ENCODE measurements at places on chromosomes 11 and 22.

GRCh38 chr22:43887391-43887790 is 4.4 kb downstream of the PNPLA5 start:
- no peak for DNase-seq

- peak; percentile 89 for DNase-seq
Measured at GRCh38 chr22:37686002-37686982, at the start of gene NOL12. NOL12 (plus strand) TSS chr22:37686343; CDS start chr22:37686393, 50 bp downstream.

DNA sequence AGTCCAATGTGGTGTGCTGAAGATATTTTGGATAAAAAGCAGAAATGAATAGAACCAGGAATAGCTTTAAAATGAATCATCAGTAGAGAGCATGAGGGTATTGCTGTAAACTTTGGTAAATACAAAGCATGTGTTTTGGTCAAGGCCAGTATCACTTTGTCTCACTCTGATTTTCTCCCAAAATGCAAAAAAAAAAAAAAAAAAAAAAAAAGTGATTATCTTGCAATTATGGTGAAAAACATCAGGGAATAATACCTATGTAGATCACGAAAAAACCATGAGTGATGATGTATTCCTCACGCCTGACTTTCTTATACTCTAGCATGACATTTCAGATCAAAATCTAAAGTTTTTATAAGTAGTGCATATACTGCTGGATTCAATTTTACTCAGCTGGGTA is 897.9 kb upstream of the FAT3 start:
- DNase-seq = no peak

GRCh38 chr11:118673361-118674081 is 5.9 kb downstream of the TREH start:
- no peak for DNase-seq

GRCh38 chr11:13465909-13466371 is 2.9 kb upstream of the BTBD10 start:
- peak; percentile 38 for DNase-seq

GRCh38 chr11:44576656-44577055 is 11.2 kb downstream of the CD82 start:
- DNase-seq = no peak

DNA sequence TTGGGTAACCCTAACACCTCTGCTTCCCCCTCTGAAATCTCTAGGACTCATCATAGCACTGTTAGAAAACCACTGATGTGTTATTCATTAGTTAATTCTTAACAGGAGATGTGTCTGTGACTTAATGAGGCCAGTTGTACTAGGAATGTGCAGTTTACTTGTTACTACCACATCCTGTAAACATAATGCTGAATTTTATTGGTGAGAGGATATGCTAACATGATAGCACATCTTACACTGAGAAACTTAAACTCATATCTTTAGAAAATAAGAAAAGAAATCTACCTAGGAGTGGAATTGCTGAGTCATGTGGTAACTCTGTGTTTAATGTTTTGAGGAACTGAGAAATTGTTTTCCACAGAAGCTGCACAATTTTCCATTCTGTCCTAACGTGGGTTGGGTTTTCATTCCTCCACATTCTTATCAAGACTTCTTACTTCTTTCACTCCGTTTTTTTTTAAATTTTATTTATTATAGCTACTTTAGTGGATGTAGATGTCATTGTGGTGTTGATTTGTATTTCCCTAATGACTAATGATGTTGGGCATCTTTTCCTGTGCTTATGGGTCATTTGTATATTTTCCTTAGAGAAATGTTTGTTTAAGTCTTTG is 33.7 kb downstream of the RNF121 start:
- DNase-seq = peak; percentile 85

GRCh38 chr11:12767027-12767426 is 92.8 kb downstream of the TEAD1 start:
- DNase-seq = peak; percentile 77

GRCh38 chr11:65434057-65434666 is 11.6 kb downstream of the NEAT1 start:
- DNase-seq = peak; percentile 66

DNA sequence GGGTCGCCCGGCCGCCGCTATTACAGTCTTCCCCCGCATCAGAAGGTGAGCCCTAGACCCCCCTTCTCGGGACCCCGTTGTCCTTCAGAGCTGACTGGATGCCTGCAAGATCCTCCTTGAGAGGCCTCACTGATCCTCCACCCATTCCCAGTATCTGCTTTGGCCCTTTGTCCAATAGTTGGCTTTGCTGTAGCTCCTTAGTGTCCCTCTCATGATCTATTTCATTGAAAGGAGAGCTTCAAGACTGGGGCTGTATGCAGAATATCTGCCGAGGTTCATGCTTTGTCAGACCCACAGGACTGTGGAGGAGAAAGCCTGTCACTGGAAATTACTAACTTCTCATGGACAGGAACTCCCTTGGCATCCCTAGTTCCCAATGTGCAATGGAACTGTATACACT is 499 bp downstream of the DLAT start:
- DNase-seq = peak; percentile 29

DNA sequence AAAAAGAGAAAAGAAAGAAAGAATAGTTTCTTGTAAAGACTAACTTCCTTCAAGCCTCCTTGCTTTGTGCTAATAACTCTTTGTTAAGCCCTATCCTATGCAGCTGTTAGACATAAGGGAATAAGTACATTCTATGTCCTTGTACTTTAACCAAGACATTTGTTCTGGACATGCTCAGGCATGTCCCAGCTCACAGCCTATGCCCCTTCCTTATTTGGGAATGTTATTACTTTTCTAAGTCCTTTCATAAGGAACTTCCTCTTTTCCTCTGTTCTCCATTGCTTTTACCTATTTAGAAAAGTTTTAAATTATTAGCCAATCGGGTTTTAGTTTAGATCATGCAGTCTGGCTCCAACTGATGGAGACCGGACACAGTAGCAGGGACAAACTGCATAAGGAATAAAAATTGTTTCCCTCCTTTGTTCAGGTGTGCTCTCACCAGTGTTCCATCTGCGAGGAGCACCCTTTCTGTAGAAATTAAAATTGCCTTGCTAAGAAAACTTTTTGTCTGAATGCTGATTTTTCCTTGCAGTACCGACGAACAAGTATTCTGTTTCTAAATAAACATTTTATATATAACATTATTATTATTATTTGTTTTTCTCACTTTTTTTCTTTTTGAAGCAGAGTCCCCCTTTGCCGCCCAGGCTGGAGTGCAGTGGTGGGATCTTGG is 21.6 kb upstream of the SPINDOC start:
- DNase-seq = peak; percentile 20

DNA sequence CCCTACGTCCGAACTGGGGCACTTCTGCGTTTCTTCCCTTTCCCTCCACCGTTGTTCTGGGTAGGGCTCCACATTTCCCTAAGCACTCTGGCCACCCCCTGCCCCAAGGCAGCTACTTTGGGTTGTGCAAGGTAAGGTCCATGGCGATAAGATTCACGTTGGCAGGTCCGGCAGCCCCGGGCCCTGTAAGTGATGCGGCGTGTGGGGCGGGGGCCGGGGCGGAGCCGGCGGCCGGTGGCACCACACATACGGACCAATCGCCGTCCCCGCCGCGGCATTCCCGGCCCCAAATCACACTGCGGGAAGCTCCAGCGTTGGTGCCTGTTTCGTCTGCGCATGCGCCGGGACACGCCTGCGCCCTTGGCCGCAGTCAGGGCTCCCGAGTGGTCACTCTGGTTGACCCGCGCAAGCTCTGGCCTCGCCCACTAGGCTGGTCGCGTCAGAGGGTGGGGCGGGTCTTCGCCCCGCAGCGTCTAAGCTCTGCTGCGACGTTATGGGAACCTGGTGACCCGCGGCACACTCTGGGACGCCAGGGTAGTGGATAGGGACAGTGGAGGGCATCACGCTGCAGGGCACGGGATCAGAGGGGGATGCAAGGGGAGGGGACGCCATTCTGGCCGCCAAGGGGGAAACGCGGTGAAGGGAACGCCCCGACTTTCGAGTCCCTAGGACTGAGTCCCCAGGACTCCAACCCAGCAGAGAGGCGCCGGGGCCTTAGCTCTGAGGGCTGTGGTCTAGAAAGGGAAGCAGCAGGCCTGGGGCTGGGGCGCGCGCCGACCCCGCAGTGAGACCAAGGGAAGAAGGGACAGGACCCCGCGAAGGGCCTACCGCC is 1.6 kb downstream of the FADS1 start:
- DNase-seq = peak; percentile 98

DNA sequence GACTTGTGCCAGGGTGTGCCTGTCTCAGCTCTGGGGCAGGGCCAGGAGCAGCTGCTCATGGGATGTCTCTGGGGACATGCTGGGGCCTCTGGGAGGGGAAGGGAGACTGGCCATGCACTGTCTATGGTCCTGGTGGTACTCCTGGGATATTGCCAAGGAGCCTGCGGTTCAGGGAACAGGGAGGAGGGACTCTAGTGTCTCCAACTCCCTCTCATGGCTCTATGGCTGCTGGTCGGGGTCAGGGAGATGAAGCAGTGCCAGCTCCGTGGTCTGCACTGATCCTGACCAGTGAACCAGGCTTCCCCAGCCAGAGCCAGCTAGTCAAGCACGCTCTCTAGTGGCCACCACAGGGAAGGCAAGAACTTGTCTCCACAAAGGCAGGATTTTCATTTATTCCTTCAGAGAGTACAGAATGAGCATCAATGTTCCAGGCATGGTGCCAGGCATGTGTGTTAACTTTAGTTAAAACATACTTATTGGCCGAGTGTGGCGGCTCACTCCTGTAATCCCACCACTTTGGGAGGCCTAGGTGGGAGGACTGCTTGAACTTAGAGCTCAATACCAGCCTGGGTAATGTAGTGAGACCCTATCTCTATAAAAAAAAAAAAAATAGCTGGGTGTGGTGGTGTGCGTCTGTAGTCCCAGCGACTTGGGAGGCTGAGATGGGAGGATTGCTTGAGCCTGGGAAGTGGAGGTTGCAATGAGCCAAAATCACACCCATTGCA is 2.5 kb upstream of the BEST1 start:
- peak; percentile 92 for DNase-seq

GRCh38 chr11:3014057-3014938 is 22.2 kb upstream of the NAP1L4 start:
- no peak for DNase-seq

GRCh38 chr11:133955945-133956421 is 785 bp downstream of the IGSF9B start:
- no peak for DNase-seq

- no peak for DNase-seq
Measured at GRCh38 chr11:35045236-35045820, 93.6 kb upstream of the CD44 start.

- DNase-seq = no peak
Measured at GRCh38 chr11:33412241-33412640, 155.1 kb downstream of the HIPK3 start.

GRCh38 chr11:110447343-110447742 is 17.6 kb downstream of the FDX1 start:
- DNase-seq = no peak

DNA sequence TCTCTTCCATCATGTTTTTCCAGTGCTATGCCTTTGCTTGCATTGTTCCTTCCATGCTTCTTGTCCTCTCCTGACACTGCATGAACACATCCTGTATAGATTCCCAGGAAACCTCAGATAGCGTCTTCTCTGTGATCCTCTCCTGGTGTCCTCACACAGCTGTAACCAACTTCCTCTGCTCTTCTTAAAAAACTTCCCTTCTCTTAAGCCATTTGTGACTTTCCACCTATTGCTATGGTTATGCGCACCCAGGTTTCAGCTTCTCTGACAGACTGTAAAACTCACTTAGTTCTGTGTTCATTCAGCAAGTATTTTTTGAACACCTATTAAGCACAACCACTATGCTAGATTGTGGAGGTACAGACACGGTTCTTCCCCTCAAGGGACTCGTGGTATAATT is 5.1 kb upstream of the APLP2 start:
- no peak for DNase-seq

GRCh38 chr11:29282088-29282487 is 734.7 kb downstream of the KCNA4 start:
- DNase-seq = peak; percentile 81

DNA sequence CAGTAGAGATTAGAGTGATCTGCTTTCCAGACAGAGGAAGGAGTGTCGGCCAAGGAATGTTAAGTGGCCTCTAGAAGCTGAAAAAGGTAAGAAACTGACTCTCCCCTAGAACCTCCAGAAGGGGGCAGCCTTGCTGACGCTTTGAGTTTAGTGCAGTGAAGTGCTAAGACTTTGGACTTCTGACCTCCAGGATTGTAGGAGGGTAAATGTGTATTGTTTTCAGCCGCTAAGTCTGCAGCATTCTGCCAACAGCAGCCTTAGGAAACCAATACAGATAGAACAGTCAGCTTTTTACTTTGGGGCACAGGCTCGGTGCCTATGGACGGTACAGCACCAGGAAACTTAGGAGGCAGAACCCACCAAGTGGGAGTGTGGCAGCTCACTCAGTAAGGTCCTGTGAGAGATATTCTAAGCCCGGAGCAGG is 3.6 kb upstream of the TBC1D22A start:
- peak; percentile 63 for DNase-seq

DNA sequence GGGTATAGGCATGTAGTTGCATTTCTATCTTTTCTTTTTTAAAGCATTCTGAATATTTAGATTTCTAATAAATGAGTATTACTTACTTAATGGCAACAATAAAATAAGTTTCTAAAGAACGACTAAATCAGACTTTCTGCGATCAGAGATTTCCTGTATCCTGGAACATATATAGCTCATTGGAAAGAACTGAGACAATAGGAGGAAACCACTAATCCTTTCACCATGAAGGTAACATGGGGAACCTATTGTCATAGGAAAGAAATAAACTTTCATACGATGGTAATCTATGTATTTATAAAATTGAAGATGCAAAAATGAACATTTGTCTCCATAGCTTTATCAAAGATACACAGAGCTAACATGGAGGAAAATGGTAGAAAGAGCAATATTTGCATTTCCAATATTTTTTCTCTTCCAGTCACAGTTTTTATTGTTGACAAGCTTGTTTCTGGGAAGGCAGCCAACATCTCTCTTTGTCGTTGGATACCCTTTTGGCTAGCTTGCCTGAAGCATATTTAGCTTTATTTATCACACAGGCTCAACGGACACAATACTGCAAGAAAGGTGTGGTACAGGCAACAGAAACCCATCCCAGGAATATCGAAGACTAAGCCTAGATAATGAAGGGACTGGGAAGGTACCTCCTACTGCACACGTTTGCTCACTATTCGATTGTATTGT is 293.3 kb upstream of the MPPED2 start:
- DNase-seq = no peak

GRCh38 chr11:119835753-119836152 is 106.8 kb upstream of the NECTIN1 start:
- DNase-seq = no peak

- DNase-seq = no peak
Measured at GRCh38 chr22:31477329-31477728, 12.3 kb downstream of the EIF4ENIF1 start.

- DNase-seq = peak; percentile 76
Measured at GRCh38 chr11:87290304-87290922, 252.7 kb downstream of the TMEM135 start.

DNA sequence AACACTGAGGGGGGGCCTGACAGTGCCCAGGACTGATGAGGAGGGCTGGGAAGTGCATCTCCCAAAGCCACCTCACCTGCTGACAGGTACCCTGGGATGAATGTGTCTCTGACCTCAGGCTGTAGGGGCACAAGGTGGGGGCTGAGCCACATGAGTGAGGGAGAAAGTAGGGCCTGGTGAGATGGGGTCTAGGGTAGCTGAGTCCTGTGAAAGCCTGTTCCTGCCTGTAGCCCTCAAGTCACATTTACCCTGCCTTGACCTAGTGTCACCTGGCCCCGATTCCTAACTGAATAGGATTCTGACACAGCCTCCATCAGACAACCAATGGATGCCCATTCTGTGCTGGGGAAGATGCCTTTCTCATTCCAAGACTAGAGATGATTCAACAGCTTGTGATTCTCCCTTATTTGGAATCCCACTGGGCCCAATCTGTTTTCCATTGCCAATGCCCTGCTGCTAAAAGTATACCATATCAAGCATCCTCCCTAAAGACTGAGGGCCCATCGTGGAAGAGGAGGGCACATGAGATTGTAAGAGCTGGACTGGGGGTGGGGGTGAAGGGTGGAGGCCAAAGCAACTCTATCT is 11.1 kb upstream of the RFPL1 start:
- no peak for DNase-seq

All from fibroblast of villous mesenchyme (primary cell).